Cortex of kidney (tissue), 1 donor: ENCODE measurements at places on chromosomes 13 and 19.

- DNase-seq: no peak
These were observed 25.0 kb upstream of the OR1M1 start for GRCh38 chr19:9061879-9062278.

DNA sequence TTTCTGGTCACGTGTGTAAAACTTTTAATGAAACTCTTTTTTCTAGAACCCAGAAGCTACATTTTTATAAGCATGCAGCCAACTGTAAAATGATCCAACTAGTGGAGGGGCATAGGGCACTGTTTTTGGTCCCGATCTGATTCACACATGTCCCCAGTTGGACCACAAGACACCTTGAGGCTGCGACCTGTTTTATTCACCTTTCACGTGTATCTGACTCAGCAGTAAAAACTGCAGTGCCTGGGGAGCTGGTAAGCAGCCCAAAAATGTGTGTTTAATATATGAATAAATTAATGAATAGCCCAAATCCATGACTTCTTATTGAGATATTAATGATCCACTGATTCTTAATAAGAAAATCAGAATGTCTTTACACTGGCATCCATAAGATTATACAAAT is 140.4 kb downstream of the COL4A1 start:
- no peak for DNase-seq

DNA sequence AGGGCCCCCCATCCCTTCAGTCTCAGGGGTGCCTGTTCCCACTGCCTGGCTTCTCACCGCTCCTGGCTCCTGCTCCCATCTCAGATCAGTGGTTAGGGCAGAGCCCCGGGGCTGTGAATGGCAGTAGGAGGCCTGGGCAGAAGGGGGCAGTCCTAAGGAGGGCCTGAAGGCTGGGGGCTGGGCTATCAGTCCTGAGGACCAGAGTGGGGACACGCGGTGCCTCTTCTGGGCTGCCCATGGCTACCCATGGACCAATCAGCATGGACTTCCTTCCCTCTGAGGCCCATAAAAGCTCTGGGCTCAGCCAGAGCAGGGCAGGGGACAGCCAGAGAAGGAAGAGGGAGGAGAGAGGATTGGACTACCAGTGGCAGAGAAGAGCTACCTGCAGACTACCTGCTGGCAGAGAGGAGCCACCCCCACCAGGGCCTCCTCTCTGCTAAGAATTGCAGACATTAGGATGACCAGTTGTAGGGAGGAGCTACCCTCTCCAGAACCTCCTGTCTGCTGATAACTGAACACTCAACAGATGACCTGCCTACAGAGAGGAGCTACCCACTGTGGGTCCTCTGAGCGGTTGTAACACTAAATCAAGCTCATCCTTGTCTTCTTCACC is 12.1 kb upstream of the UBE2S start:
- DNase-seq: no peak

DNA sequence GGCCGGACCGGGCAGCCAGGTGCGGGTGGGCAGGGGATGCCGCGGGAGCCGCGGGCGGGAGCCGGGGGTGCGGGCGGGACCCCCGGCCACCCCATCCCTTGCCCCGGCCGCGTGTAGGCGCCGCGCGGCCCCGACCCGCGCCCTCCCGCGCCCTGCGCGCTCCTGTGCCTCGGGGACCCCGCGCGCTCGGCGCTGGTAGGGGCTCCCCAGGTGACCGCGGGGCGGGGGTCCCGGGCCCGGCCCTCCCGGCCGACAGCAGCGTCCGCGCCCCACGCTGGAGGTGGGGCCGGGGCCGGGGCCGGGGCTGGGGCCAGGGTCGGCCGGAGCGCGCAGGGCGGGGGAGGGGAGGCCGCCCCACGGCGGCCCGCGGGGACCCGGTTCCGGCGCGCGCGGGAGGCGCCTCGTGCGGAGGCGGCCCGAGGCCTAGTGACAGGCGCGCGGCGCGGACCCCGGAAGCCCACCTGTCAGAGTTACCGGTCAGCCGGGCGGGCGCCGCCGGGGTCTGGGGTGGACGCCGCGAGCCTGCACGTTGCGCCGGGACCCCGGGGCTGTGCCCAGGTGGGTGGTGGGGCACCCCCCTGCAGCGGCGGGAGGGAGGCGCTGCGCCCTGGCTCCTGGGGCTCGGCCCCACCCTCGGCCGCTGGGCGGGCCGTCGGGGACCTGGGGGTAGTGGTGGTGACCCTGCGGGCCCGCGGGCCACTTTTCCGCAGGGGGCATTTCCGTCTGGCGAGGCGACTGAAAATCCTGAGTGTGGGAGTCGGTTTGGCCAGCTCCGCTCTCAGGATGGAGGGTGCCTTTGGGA is 518 bp downstream of the TFDP1 start:
- no peak for DNase-seq

DNA sequence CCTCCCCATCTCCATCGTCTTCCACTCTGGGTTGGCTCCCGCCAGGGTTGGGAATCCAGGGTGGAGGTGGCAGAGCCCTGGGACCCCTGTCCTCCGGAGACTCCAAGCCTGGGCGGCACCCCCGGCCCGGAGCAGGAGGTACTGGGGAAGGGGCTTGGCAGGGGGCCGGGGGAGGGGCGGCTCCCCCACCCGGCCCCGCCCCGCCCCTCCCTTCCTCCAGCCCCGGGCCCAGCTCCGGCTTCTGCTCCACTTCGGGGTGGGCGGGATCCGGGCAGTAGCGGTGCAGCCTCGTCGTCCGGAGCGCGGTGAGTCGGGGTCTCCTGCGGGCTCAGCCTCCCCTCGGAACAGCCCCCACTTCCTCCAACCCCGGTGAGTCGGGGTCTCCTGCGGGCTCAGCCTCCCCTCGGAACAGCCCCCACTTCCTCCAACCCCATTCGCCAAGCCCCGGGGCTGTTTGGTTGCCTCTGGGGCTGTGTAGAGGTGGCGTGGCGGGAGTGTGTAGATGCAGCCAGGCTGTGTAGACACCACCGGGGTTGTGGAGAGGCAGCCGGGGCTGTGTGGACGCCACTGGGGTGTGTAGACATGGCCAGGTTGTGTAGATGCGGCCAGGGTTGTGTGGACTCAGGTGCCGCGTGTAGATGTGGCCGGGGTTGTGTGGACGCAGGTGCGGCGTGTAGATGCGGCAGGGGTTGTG is at the start of gene TMPRSS9:
TMPRSS9 (plus strand) TSS at position 274 of the 694 bp plus-strand sequence. CDS start 29,521 bp downstream, outside the sequence.
- no peak for DNase-seq

DNA sequence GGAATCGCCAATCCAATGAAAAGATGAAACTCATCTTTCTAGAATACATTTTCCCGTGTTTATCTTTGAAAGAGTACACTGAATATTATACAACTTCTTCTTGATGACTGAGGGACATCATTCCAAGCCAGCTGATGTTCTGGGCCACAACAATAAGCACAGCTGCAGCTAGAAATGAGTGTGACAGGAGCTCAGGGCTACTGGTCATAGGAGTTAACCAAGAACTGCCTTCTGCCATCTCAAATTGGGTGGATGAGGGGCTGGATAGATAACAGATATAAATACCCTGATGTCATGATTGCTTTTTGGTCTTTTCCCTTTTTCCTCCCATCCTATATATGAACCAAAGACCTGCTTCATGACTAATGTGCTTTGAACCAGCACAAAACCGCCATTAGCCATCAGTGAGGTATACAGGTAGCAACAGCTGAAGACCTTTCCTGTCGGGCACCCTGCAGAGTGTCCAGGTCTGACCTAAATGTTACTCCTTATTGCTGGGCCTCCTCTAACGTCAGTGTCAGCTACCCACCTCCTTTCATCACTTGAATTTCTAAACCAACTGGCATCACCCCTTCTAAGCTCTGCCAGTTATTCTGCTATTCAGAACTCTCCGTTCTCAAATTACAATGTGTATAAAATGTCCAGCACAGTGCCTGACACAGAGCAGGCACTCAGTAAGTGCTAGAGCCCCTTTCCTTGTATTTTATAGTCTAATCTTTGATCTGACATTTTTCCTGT is 178.2 kb downstream of the ENOX1 start:
- DNase-seq: no peak

DNA sequence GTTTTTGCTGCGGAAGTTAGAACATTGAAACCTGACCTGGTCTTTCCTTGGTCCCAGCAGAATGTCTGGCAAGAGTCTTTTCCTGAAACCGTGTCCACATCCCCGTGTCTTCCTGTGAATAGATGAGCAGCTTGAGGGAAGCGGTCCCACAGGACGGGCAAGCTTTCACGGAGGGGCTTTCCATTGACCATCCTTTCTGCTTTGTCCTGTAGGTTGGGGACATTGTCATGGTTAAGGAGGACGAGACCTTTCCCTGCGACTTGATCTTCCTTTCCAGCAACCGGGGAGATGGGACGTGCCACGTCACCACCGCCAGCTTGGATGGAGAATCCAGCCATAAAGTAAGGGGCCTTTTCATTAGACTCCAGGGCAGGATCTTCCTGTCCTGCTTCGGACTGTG is 126.0 kb downstream of the ATP11A start:
- no peak for DNase-seq

- no peak for DNase-seq
These were observed 64.0 kb downstream of the MLLT1 start for GRCh38 chr19:6215701-6216235.

GRCh38 chr13:106533101-106533942 is 2.1 kb downstream of the EFNB2 start:
- no peak for DNase-seq

DNA sequence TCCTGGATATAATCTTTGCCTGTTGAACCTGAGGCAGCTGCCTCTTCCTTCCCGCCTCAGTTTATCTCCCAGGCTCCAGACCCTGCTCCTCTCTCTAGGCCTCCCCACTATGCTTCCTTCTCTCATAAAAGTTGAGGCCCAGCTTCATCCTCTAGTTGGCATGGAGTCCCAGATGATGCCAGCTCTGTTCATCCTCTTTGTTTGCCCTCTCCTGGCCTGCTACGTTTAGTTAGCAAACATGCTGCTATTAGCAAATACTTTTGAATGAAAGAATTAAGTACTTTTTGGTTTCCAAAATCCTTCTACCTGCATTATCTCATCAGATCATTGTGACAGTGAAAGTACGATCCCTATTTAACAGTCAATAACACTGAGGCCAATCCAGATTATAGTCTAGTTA is 472.5 kb downstream of the COG6 start:
- DNase-seq: no peak

- no peak for DNase-seq
These were observed 85.9 kb downstream of the KDM4B start for GRCh38 chr19:5054551-5055456.

DNA sequence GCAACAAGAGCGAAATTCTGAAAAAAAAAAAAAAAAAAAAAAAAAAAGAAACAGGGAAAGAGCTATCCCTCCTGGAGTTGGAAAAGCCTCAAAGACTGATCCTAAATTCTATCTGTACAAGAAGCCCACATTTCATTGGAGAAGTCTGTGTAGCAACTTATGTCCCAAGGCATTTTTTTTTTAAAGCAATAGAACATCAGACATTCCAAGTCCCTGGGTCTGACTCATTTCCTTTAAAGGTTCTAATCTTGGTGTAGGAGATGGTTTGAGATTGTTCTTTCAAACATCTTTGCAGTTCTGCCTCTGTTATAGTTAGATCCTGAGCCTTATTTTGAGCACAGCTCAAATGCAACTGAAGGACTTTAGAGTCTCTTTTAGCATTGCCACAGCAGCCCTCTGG is 706.5 kb upstream of the MIR17HG start:
- DNase-seq: no peak

DNA sequence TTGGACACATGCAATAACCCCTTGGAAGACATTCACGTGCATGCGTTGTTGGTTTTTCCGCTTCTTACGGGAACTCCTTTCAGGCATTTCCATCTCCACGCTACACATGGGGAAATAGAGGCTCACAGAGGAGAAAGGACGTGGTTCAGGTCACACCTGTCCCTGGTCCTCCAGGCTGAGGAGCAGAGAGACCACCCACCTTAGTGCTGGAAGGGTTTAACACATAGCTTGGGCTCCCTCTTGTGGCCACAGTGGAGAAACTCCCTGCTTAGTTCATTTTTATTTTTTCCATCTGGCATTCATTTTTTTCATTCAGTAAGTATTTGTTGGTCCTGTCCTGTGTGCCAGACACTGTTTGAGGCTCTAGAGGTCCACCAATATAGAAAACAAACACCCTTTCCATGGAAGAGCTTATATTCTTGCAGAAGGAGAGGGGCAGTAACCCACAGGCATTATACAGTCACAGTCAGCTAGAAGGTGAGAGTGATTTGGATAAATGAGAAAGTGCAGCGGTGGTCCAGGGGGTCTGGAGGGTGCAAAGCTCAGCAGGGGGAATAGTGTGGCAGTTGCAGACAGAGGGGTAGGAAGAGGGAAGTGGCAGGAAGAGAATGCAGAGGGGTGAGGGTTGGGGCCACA is 24.2 kb upstream of the TTYH1 start:
- no peak for DNase-seq
